ENCODE measurements at places on chromosomes 7 and 10. TPM values are rescaled to one million over a fixed set of nuclear protein-coding genes. Genes with fewer than 3 reads are reported as not detected.

The PRSS37 gene
- not detected for total RNA-seq

GRCh38 chr10:74518061-74518460 lies 308.3 kb upstream of the KAT6B start:
- DNase-seq: no peak

The GIMAP4 gene
- total RNA-seq: not detected

The CPA4 gene
- total RNA-seq: 0.59 TPM

The RBP3 gene
- total RNA-seq: not detected

DNA sequence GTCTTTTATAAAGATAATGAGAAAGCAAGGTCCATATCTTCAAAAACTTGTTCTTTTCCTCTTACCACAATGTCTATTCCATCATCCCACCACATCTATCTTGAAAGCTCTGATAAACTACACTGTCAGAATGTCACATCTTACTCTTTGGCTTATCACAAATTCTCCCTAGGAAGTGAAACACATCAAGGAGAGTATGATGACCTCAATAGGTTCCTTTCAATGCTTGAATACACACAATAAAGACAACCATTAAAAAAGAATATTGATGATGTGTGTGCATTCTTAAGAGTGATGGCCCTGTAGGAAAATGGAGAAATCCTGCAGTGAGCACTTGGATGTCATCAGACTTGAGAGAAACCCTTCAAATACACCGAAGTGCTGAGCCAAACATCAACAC lies 918.1 kb upstream of the SORCS1 start:
- no peak for DNase-seq

DNA sequence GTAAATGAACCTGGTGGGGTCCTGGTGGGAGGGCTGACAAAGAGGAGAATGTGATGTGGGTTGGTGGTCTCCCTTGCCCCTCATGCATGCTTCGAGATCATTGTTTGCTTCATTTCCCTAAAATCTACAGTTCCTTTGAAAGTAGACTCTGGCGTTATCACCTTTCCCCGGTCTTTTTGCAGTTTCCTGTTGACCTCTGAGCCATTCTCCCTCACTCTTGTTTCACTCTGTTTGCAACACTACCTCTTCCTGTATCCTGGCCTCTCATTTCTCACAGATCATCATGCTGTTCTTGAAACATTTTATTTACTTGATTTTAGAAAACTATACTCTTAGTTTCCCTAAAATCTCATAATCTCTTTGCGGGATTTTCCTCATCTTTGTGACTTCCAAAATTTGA lies 179.8 kb downstream of the WNT2 start:
- DNase-seq: no peak

The AKR1C4 gene
- 0.25 TPM for total RNA-seq

GRCh38 chr10:86291616-86292340 lies 74.8 kb downstream of the GRID1 start:
- DNase-seq: no peak

GRCh38 chr10:78460204-78460603 lies 426.5 kb downstream of the RPS24 start:
- DNase-seq: no peak

The AZGP1 gene
- total RNA-seq: not detected

GRCh38 chr10:130439766-130440165 lies 303.6 kb downstream of the GLRX3 start:
- no peak for DNase-seq

DNA sequence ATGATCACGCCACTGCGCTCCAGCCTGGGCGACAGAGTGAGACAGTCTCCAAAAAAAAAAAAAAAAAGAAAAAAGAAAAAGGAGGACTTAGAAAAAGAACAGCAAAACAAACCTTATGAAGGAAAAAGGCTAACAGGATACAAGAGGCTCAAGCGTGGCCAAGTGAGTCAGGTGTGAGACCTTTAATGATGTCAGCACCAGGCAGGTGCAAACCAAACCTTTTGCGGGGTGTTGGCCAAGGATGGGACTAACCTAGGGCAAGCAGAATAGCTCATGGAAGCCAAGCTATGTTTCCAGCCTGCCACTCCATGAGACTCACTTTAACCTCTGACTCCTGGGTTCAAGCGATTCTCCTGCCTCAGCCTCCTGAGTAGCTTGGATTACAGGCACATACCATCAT lies 11.3 kb upstream of the GNA12 start:
- no peak for DNase-seq

The ERV3-1 gene
- total RNA-seq: 10.9 TPM

- DNase-seq: no peak
These were observed 239.6 kb upstream of the STEAP1 start for GRCh38 chr7:89914711-89915110.

- no peak for DNase-seq
These were observed 290.7 kb downstream of the CACNA2D1 start for GRCh38 chr7:82152858-82153257.

The ERVW-1 gene
- 0.51 TPM for total RNA-seq

The SLIT1 gene
- 0.42 TPM for total RNA-seq

DNA sequence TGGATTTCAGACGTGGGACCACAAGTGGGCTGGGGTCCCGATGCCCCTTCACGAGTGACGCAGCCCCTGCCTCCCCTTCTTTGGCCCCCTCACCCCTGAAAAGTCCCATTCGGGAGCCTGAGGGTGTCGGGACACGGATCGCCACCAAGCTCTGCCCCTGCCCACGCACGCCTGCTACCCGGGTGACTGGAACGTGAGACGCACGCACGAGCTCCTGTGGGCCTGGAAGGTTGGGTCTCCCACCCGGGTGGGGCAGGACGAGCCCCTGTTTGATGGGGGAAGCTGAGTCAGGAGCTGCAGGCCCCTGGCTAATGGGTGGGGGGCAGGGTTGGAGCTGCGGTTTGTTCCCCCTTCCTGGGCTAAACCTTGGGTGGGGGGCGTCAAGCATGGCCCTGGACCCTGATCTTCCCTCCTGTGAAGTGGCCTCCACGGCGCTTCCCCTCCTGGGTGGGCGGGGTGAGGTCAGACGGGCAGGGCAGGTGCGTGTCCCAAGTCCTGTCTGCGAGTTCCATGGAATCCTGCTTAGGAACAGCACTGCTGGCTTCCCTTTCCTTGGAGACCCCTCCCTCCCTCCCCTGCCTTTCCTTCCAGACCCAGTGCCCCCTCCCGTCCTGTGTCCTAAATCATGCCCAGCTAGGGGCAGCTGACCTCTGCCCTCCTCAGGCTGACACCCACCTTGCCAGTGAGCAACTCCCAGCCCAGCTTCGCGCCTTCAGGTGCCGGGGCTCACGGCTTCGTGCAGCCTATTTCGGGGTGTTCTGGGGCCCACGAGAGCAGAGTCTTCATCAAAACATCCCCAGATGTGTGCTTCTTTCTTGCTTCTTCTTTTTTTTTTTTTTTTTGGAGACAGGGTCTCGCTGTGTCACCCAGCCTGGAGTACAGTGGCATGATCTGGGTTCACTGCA lies 5.3 kb upstream of the TMEM184A start:
- DNase-seq: no peak

The PAPOLB gene
- not detected for total RNA-seq

DNA sequence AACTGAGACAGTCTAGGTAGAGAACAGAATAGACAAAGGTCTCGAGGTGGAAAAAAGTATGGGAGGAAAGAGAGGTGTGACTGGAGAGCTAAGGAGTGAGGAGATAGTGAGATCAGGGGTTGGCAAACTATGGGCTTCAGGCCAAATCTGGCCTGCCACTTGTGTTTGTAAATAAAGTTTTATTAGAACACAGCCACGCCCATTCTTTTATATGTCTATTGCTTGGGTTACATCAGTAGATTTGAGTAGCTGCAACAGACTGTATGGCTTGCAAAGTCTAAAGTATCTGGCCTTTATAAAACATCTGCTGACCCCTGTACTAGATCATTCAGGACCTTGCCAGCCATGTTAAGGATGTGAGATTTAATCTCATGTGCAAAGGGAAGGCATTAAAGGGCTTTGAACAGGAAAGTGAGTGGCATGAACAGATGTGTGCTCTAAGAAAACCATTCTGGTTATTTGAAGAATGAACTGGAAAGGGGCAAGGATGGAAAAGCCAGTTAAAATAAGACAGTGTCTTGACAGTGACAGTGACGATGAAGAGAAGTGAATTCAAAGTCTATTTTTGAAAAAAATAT lies 240.3 kb downstream of the RNLS start:
- no peak for DNase-seq

DNA sequence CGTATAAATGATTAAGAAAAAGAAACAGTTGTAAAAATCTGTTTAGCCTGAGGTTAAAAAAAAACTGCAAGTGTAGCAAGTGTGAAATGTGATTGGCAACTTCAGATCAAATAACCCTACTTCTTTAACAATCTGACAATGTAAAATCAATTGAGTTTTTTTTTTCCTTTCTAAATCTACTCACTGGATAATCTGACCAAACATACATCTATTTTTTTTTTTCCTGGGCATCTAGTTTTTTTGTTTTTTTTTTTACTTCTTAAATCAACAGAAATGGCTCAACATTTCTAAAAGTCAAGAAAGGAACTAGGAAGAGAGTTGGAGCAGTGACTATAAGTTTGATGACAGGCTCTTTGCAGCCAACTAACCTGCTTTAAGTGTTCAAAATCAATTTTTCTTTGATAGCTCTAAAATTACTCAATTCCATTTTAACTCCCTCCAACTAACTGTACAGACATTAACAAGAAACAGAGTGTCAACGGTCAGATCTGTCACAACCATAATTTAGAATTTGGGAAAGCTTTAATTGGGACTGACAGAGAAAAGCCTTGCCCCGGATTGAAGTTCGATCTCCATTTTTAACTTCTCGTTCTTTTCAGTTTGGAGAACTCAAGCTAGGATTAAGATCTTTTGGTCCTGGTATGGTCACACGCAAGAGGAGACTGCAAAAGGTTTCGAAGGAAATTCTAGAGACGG lies 1.2 kb downstream of the ARL3 start:
- no peak for DNase-seq

DNA sequence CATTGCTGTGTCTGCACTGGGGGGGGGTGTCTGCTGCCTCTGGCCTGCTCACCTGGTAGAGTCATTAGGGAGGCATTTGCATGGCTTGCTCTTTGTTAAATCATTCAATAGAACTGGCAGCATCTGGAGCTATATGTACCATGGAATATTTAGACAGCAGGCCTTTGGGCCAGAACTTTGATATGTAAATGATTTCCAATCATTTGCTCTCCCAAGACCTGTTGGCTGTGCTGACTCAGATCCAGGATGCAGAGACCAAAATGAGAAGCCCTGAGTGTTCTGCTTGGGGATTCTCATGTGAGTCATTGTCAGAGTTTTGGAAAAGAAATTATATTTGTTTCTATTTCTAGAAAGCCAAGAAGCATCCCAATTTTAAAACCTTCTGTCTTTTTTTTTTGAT lies 257.6 kb upstream of the IGFBP3 start:
- DNase-seq: no peak

DNA sequence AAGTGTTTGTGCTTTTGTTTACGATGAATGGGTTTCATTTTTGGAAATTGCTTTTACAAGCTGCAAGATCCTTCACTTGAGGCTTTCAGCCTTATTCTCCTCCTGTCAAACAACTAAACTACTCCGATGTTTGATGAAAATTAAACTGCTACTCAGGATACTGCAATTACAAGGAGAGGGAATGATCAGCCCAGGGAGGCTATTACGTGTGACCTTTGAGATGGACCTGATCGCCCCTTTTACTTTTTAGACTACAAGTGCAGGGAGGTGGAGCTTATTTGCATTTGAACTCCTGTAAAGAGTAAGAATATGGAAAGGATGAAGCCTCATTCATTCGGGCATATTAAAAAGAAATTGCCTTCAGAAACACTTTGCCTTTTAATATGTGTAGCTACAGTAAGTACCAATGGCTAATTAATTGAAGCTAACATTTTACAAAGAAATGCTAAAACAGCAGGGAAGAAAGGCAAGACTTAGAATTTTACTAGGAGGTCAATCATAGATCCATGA lies 219.1 kb downstream of the PHTF2 start:
- no peak for DNase-seq

The VAX1 gene
- total RNA-seq: not detected

DNA sequence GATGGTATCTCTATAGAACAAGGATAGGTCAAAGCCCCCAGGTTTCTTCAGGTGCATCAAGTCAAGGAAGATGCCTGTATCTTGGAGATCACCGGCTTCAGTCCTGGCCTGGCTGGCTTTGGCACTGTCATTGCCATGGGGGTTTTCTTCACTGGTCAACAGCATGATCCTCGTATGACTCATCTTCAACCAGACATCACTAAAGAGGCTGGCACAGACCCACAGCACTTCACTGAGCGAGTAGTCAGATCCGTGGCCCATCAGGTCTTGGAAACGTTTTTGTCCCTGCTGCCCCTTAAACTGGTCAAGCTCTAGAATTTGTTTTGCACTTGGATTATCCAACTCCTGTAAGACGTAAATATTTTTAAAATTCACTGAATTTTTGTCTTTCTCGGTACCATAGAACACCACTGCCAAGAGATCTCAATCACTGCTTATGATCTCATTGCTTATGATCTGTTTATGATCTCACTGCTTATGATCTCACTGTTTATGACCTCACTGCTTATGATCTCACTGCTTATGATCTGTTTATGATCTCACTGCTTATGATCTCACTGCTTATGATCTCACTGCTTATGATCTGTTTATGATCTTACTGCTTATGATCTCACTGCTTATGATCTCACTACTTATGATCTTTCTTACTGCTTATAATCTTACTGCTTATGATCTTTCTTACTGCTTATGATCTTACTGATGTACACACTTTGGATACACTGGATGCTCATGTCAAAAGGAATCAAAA lies 135.2 kb downstream of the CYP26A1 start:
- DNase-seq: no peak

The PDK4 gene
- total RNA-seq: 0.20 TPM

DNA sequence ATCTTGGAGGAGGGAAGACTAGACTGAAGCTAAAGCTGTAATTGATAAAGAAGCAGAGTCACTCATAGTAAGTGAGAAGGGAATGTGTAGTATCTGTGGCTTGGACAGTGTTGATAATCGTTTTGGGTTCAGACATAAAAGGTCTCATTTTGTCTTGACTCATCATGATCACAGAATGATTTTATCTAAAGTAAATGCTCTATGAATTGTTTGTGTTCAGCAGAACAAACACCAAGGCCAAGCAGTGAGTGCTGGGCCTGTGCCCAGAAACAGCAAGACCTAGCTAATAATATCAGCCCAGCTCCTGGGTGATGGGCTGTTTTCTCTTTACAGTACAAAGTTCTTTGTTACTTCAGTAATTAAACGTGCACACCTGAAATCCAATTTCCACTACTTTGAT lies 26.7 kb upstream of the CD36 start:
- no peak for DNase-seq

DNA sequence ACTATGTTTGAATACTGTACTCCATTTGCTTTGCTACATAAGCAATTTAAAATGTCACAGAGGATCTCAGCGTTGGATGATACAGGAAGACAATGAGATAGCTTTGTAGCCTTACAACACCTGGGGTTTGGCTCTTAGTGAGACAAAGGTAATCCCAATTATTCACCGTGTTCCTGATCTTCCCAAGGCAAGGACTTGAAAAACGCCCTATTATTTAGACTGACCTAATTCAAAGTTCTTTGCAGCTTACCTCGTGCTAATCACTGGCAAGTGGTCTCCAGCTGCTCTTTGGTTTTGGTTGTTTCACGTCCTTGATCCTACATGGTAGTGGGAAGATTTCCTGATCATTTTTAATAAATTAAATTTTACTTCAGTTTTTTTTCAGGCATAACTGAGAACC lies 23.0 kb upstream of the C7orf33 start:
- no peak for DNase-seq

The BAG3 gene
- total RNA-seq: 30.7 TPM

The TACC2 gene
- total RNA-seq: 98.5 TPM

GRCh38 chr7:129435414-129435829 lies 1.2 kb downstream of the STRIP2 start:
- DNase-seq: no peak

GRCh38 chr7:96069401-96069800 lies 252.5 kb downstream of the SLC25A13 start:
- no peak for DNase-seq

The NFE2L3 gene
- total RNA-seq: 39.2 TPM

The SDK1 gene
- total RNA-seq: 6.2 TPM

Data from Caco-2 (cell line).